ENCODE measurements at places on chromosomes 4 and X.

- DNase-seq = no peak
These were observed 31.3 kb downstream of the SLIT2 start for GRCh38 chr4:20283039-20283438.

GRCh38 chrX:119481323-119481801 is 13.1 kb downstream of the SLC25A5 start:
- no peak for DNase-seq

GRCh38 chr4:33477715-33478114 is 2757.5 kb downstream of the PCDH7 start:
- DNase-seq = no peak

GRCh38 chrX:135454816-135455215 is 33.1 kb downstream of the SMIM10L2A start:
- DNase-seq = no peak

GRCh38 chr4:166823126-166823525 is 411.2 kb downstream of the SPOCK3 start:
- DNase-seq = no peak

All from AG09309 (cell line).